ENCODE measurements at places on chromosomes 7 and 10.

DNA sequence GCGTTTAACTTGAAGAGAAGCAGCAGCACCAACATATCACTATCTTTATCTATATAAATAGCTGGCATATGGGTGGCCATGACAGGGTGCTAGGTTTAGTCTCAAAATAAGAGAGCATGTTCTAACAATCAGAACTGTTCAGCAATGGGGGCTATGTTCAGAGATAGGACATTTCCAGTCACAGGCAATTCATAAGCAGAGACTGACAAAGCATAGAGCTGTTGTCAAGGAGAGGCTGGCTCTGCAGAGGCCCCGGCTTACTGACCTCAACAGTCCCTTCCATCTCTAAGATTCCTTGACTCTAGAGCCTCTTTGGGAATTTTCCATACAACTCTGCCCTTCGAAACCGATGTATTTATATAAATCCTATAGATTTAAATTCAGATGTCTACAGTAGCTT lies 17.2 kb downstream of the ANK3 start:
- DNase-seq: no peak

- no peak for DNase-seq
These were observed 117.8 kb upstream of the AKR1E2 start for GRCh38 chr10:4708123-4708759.

GRCh38 chr10:6581778-6582228 lies 1.7 kb upstream of the PRKCQ start:
- DNase-seq: no peak

GRCh38 chr10:69327463-69328379 lies 49.4 kb downstream of the HK1 start:
- peak; percentile 75 for DNase-seq

DNA sequence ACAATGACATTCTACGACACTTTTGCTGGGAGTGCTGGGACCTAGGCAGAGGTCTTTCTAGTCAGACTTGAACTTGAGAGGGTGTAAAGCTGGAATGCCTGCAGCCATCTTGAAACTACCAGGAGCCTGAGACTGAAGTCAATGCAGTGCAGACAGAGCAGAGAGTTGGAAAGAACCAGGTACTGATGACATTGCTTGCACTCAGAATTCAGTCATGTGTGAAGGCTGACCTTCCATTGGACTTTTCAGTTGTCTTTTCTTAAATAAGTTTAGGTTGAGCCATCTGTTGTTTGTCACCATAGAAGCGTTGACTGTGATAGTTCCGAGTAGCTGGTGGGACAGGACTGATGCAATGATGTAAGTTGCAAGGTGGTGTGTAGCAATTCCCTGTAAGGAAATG lies 3.1 kb upstream of the PLPP4 start:
- no peak for DNase-seq

DNA sequence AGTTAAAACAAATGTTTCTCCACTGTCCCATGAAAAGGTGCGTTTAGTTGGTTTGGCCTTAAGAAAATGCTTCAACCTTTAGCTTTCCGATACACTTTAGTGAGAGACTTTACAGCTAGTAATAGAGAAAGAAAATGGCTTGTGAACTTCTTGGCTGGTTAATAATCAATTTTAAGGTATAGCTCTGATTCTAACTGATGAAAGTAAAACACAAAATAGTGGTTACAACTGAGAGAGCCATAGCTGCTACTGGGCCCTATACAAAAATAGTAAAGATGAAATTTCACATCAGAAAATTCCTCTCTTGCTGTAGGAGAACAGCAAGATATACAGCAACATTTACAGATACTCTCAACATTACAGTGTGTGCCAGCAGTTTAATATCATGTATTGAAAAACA lies 371.4 kb downstream of the PHTF2 start:
- no peak for DNase-seq

DNA sequence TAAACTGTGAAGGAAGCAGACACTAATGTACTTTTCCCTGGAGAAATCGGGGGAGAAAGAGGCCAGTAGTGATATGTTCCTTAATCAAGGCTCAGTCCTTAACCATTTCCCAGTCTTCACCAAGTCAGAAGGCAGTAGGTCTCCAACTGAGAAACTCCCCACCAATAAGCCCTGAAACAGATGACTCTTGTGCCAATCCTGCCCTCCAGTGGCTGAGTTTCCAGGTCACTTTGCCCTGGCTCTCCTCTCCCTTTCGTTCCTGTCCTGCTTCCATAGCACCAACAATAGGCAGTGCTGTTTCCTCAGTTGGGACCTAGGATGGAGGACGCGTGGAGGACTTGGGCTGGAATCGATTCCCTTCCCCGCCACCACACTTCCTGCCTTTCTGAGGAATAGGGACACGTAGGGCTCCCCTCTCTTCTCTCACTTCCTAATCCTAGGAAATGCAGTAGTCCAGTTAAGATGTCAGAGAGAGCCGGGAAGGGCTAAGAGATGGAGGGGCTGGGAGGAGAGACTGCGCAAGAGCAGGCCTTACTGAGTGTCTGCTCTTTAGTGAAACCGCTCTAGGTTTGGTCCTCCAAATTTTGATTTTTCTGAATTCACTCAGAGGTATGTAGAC lies 23.4 kb downstream of the ATOH7 start:
- DNase-seq: peak; percentile 46

GRCh38 chr10:97647556-97647955 lies 7.1 kb downstream of the PI4K2A start:
- peak; percentile 68 for DNase-seq

- no peak for DNase-seq
These were observed 114.9 kb upstream of the EEPD1 start for GRCh38 chr7:36038063-36038721.

GRCh38 chr7:121537031-121537430 lies 140.9 kb upstream of the FAM3C start:
- no peak for DNase-seq

DNA sequence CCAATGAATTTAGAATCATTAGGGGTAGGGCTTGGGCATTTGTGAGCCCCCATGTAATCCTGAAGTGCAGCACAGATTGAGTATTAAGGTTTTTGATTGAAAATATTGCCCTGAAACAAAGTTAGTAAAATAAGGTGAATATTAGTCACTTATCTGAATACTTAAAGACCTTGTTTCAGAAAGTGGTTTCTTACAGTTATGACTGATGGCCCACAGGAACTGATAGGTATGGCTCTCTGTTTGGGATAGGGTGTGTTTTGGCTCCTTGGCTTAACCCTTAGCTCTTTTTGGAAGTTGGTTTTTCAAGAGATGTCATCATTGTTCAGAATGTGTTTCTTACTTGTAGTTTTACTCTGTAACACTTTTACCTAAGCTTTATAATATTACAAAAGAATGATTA lies 34.8 kb downstream of the MDFIC start:
- DNase-seq: no peak

GRCh38 chr10:26221541-26221940 lies 5.0 kb downstream of the GAD2 start:
- no peak for DNase-seq

- DNase-seq: no peak
These were observed 159.0 kb downstream of the PLXNA4 start for GRCh38 chr7:132417103-132417906.

DNA sequence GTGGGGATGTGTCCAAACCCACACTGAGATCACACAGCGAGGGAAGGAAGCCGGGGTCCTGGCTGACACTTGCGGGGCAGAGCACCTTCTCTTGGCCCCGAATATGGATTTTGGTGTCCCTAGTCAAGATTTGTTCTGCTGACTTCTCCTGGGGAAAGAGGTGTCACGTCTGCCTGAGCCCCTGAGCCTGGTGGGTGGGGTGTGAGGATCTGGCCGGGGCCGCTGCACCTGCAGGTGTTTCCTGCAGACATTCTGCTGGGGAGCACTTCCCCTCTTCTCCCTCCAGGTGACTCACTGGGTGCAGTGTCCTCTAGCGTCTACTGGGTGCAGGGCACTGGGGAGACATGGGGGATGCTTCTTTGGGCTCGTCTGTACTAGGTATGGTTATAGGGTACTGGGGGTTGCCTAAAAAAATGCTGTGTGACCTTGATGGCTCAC lies 99.2 kb downstream of the GRK5 start:
- no peak for DNase-seq
